ENCODE measurements at places on chromosomes 4 and X. TPM values are rescaled to one million over a fixed set of nuclear protein-coding genes. Genes with fewer than 3 reads are reported as not detected.

SLIT2 gene
- total RNA-seq = 91.8 TPM

SPANXN4 gene
- total RNA-seq = not detected

- DNase-seq = no peak
Measured at GRCh38 chr4:85411386-85411785, 63.6 kb upstream of the ARHGAP24 start.

DNA sequence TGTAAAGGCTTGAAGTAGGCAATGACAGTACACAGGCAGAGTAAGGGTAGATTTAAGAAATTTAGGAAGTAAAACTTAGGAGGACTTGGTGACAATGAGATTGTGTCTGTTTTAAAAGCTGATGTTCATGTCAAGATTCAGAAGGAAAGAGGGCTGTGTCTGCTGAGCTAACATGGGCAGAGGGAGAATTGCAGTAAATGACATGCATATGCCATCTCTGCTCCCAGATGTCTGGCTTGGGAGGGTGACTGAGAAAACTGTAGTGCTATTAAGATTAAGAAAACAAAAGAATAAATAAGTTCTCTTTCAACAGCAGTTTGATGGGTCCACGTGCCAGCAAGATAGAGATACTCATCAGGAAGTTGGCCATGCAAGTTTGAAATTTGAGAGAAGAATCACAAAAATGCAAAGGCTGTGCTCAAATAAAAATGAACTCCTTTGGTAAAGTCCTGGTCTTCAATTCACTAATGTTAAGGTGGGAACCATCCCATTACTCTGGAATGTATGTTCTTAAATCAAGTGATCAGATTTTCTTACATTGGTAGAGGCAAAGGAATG, 7.2 kb downstream of the NFXL1 start:
- no peak for DNase-seq

- no peak for DNase-seq
Measured at GRCh38 chrX:36867143-36867542, 141.0 kb upstream of the FAM47C start.

- no peak for DNase-seq
Measured at GRCh38 chr4:186304866-186305505, 39.0 kb downstream of the F11 start.

- no peak for DNase-seq
Measured at GRCh38 chr4:109723110-109723509, 6.8 kb downstream of the PLA2G12A start.

DNA sequence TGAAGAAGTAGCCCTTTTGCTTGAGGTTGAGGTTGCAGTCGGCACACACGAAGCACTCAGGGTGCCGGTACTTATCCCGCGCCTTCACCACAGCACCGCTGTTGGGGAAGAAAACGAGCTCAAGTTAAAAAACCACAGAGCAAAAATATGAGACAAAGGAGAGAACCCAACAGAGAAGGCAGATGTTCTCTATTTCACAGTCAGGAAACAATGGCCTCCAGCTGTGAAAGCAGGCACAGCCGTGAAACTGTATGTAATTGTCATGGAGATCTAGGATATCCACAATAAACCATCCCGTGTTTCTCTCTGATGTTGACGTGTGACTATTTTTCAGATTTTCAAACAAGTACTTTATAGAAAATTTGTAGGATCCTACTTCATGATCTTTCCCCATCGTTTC, 30.9 kb upstream of the CCDC110 start:
- no peak for DNase-seq

- no peak for DNase-seq
Measured at GRCh38 chrX:2263203-2263602, 237.6 kb downstream of the DHRSX start.

GRCh38 chr4:13659341-13660070, 32.0 kb upstream of the BOD1L1 start:
- no peak for DNase-seq

GRCh38 chr4:957581-958313, 15.6 kb downstream of the DGKQ start:
- no peak for DNase-seq

- DNase-seq = no peak
Measured at GRCh38 chr4:100431416-100431815, 86.4 kb downstream of the EMCN start.
